Activated naive CD8-positive, alpha-beta T cell treated with anti-CD3 and anti-CD28 coated beads for 36 hours (primary cell): ENCODE measurements at places on chromosomes 12 and 14.

GRCh38 chr12:52203079-52203921 lies 11.5 kb upstream of the KRT80 start:
- DNase-seq: peak; percentile 22

DNA sequence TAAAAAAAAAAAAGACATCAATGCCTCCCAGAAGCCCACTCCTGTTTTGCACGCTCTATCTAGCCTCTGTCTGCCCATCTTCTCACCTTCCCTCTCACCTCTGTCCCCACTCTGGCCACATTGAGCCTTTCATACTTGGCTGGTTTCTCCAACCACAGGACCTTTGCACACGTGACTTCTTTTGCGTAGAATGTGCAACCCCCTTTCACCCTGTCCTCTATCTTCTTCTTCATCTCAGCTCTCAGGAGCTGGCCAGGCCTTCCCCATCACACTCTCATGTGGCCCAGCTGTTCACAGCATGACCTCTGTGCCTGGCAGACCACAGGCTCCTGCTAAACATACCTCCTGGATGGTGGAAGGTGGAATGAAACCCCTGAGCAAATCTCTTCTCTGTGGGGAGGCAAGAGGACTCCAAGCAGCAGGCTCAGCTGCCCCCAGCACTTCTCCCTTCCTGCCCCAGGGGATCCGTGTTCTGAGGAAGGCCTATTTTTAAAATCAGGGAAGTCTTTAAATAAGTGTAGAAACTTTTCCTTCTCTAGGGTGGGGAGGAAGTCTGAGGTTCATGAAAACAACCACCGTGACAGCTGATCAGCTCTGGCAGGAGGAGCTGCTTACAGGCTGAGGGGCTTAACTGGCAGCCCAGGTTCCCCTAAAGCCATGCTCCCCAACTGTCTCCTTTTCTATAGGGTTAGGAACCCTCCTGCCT lies 11.6 kb downstream of the HVCN1 start:
- no peak for DNase-seq

DNA sequence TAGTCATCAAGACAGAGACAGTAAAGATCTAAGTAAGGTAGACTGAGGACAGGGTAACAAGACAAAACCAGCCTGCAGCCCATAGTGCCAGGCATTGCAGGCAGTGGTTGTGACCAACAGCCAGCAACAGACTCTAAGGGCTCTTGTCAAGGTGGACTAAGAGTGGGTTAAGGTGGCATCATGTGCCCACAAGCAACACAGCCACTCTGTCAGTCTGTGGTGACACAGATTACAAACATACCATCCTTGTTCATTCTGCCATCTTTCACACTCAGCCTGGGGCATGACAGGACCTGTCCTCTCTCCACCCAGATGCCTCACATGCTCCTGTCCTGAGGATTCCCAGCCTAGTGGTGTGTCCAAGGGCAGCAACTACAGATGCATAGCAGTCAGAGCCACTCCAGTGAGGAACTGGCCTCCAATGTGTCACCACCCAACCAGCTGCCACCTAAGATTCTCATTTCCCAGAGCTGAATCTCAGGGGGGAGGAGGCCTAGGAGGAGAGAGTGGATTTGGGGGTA lies 28.3 kb downstream of the VDR start:
- no peak for DNase-seq

GRCh38 chr12:68106160-68106559 lies 53.4 kb downstream of the IFNG start:
- DNase-seq: no peak

- DNase-seq: no peak
Measured at GRCh38 chr14:106062502-106063272, 536.3 kb downstream of the TMEM121 start.

- DNase-seq: no peak
Measured at GRCh38 chr14:32985866-32986265, 47.2 kb downstream of the NPAS3 start.

GRCh38 chr12:29155079-29155478 lies 6.0 kb downstream of the FAR2 start:
- no peak for DNase-seq

DNA sequence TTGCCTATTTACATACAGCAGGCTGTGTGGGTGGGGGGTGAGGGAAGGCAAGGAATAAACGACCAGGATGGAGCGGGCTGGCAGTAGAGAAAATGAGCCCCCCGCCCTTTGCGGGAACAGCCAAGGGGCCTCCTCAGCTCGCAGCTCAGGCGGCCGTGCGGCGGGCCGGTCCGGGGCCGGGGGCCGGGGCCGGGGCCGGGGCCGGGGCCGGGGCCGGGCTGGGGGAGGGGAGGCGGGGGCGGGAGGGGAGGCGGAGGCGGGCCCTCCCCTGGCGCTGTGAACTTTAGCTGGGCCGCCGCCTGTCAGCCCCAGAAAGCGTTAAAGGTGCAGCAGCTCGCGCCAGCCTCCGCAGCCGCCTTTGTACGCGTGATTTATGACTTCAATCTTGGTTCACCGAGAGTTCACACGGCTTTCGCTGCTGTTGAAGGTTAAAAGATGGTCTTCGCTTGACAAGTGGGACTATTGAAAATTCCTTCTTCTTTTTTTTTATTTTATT lies 28.8 kb downstream of the HOXC4 start:
- DNase-seq: peak; percentile 32
